Fibroblast of gingiva (primary cell): ENCODE measurements at places on chromosomes 4 and X.
A peak's percentile ranks its signal among the peaks of the same experiment; 100 is the strongest.

- DNase-seq, result no peak
Observed at GRCh38 chr4:29560452-29560851, 1159.7 kb upstream of the PCDH7 start.

DNA sequence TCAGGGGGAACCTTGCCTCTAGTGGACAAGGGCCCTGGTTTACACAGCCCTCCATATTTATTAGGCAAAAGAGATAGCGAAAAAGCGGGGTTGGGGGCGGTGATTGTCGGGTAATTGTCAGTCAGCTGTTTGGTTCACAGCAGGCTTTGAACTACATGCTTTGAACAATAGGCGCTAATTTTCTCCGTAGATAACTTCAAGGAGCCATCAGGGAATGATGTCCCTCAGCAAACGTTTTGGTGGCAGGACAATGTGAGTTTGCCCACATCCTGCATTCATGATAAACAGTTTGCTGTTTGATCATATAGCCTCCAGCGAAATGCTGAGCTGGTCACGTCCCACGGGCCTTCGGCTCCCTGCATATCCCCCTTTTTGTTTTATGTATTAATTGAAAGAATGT lies 65.2 kb downstream of the KANTR start:
- DNase-seq, result no peak

- DNase-seq, result no peak
Observed at GRCh38 chr4:77703666-77704065, 98.0 kb downstream of the CXCL13 start.

- DNase-seq, result no peak
Observed at GRCh38 chrX:51852621-51853020, 40.8 kb upstream of the MAGED1 start.

GRCh38 chr4:83599183-83599582 lies 63.3 kb downstream of the GPAT3 start:
- peak; percentile 18 for DNase-seq

DNA sequence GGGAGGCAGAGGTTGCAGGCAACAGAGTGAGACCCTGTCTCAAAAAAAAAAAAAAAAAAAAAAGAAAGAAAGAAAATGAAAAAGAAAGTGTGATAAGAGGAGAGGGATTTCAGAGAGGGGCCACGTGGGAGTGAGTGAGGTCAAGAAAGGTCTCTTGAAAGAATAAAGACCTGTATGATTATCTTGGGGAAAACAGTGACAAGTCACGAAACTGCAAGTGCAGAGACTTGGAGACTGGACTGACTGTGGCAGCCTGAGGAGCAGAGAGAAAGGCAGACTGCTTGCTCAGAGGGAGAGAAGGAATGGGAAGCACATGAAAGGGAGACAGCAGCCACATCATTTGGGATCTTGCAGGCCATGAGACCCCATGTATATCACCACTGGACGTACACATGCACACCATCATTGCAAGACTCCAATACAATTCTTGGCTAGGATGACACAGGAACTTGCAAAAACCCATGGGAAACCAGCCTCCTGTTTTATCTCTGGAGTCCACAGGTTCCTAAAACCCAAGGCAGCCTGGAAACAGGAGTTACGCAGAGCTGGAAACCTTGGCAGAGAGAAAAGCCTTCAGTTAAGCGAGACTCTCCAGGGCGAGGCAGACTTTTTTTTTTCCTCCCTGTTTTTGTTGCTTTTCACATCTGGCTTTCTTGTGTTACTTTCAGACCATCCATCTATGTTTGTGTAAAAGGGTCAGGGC lies 207.0 kb upstream of the TBL1X start:
- no peak for DNase-seq

- DNase-seq, result no peak
Observed at GRCh38 chr4:104486716-104487504, 7.8 kb downstream of the CXXC4 start.

DNA sequence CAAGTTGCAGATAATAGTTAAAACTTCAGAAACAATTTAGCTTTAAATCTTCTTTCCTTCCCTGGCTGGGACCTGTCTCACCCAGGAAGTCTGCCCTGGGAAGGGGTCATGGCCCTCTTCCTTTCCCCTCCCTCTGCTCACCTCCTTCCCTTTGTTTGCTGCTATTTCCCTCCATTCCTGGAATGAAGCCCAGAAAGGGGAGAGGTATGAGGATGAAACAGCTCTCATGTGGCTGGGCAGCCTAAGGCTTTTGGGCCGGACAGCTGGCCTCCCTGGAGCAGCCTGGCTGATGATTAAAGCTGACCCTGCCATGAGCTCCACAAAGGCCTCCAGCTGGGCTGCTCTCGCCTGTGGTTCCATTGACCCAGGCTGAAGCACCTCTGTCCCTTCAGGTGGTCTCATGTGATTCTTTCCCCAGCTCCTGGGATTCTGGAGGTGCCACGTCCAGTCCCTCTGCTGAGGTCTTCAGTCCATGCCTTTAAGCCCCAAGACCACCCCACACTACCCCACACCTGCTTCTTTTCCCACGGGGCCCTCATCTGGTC lies 202.1 kb downstream of the PTTG2 start:
- peak; percentile 71 for DNase-seq

- DNase-seq, result no peak
Observed at GRCh38 chr4:22099896-22100295, 151.3 kb upstream of the KCNIP4 start.

DNA sequence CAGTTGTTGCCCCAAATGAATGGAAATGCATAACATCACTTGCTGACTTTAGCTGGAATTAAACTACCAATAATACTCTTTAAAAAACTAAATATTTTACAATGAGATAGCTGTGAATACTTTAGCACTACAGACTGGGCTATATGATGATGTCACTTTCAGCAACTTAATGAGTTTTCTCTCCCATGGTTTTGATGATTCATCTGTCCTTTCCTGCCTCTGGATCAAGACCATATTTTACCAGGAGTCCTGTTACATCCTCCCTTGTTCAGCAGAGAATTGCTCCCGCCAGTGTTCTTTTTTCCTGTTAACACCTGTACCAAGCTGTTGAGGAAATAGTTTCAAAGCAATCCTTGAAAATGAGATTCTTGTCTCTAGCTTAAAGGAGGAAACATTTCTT lies 543.0 kb downstream of the SPRY1 start:
- peak; percentile 53 for DNase-seq

GRCh38 chrX:13009844-13010243 lies 34.6 kb downstream of the FAM9C start:
- no peak for DNase-seq

DNA sequence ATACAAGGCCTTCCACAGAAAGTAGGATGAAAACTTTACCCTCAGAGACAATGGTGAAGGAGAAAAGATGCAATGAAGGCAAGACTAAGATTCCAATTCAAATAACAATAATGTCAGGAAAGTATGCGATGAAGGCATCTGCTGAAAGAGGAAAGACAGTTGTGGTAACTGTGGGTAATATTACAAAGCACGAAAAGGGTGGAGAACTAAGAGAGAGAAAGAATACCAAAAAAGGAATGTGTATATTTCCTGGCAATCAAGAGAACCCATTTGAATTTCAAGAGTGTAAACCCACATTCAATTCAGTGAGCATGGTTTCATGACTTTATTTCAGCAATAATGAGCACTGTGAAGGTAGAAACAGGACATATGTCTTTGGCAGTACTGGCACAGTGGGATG lies 225.5 kb downstream of the PALLD start:
- DNase-seq, result no peak

- DNase-seq, result no peak
Observed at GRCh38 chr4:162499478-162499877, 335.7 kb upstream of the FSTL5 start.

DNA sequence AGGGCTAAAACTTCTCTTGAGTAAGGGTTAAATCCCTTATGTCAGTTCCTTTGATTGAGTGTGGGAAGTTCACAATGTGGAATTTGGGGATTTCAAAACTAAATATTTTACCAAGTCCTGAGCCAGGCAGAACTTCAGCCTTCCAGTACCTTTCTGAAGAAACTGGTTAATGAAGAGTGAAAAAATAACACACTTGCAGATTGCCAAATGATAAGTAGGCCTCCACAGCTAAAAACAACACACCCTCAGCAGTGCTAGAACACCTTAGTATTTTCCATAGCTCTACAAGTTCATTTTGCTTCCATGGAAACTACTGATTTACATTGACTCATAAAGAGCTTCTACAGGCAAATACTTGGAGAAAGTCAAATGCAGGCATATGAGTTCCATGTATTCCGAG lies 326.8 kb downstream of the ZNF674 start:
- DNase-seq, result no peak

DNA sequence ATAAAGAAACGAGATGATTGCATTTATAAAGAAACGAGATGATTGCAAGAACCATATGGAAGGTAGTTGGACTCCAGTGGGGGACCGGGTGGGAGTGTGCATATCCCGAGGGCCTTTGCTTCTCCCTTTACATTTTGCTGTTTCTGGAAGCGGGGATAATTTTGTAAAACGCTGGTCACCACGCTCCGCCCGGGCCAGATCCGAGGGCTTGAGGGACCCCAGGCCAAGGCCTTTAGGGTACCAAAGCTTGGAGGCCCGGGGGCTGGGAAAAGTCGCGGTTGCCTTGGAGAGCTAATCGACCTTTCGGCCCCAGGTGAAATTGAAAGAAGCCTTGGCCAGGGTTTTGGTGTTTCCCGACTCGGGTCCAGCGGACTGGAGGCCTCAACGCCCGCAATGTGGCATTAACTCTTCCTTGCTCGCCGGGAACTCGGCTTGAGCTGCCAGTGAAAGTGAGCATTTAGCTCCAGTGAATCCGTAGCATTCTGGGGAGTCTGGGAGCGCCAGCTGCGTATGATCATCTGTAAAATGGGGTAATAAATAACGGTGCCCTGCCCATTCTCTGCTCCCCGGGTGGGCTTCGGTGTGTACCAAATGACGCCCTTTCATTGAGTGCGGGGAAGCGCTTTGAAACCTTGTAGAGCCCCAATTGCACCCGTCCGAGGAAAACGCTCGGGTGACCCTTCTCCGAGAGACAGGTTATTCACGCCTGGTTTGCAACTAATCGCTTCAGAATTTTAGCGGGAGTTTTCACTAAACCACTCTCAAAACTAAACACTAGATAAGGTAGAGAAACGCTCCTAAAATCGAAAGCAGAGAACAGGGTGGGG lies 4.5 kb downstream of the NKX3-2 start:
- no peak for DNase-seq

- DNase-seq, result no peak
Observed at GRCh38 chr4:23324021-23324690, 565.7 kb downstream of the PPARGC1A start.

DNA sequence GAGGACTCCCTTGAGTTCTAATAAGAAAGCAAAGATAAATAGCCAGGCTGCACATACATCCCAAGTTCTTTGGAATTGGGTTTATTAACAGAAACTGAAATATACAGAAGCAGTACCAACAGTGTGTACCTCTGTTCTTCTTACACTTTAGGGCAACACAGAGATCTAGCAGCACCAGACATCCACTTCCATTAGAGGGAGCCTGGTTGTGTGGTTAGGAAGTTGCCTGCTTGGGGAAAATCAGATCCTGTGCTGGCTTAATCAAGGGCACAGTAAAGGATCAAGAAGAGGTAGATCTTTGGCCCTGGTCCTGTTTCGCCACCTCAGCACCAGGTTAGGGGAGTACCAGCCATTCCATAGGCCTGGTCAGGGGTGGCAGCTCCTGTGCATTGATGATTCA lies 231.1 kb upstream of the ARHGAP24 start:
- DNase-seq, result no peak

GRCh38 chr4:152941411-152941810 lies 5.3 kb downstream of the FHDC1 start:
- DNase-seq, result no peak

DNA sequence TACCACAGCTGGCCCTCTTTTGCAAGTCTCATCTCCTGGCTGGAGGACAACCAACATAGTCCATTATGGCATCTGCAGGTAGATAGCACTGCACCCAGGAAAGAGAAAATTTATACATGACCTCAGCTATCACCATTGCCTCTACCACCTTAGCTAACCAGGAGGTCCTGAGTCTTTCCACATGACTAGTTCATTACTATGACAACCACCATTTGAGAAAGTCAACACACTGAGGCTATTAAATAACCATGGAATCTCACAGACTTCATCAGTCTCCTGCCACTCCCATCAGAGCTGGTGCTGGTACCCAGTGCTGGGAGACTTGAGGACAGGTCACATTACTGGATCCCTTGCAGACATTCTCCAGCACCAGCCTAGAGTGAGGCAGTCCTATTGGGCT lies 285.9 kb downstream of the GBA3 start:
- DNase-seq, result no peak

GRCh38 chrX:131045726-131046125 lies 12.4 kb upstream of the ARHGAP36 start:
- no peak for DNase-seq

DNA sequence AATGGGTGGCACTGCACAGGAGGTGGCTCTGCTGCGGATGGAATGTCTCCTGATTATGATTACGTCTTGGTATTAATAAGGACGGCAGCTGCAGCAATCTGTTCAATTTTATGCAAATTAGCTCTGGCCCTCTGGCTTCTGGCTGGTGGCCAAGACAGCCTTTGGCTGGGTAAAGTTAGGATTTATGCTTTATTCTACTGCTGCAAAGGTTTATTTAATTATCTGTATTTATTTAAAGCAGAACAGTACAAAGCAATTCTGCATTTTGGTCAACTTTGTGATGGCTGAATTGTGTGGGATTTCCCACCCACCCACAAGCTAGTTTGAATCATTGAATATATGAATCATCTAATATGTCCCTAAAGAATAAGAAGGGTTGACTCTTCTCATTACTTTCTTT lies 745.6 kb upstream of the FAM241A start:
- DNase-seq, result peak; percentile 3

- DNase-seq, result no peak
Observed at GRCh38 chrX:133390676-133391075, 24.6 kb downstream of the GPC4 start.

- no peak for DNase-seq
Observed at GRCh38 chr4:22500128-22500611, 15.7 kb downstream of the ADGRA3 start.

DNA sequence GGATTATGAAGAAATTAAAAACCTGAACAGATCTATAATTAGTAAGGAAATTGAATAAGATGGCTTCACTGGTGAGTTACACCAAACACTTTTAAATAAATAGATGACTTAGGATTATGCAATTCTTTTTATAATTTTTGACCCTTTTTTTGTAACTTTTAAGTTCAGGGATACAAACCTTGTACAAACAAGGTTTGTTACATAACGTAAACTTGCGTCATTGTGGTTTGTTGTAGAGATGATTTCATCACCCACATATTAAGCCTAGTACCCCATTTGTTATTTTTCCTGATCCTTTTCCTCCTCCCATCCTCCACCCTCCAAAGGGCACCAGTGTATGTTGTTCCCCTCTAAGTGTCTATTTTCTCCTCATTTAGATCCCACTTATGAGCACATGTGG lies 75.7 kb downstream of the CPEB2 start:
- peak; percentile 49 for DNase-seq

DNA sequence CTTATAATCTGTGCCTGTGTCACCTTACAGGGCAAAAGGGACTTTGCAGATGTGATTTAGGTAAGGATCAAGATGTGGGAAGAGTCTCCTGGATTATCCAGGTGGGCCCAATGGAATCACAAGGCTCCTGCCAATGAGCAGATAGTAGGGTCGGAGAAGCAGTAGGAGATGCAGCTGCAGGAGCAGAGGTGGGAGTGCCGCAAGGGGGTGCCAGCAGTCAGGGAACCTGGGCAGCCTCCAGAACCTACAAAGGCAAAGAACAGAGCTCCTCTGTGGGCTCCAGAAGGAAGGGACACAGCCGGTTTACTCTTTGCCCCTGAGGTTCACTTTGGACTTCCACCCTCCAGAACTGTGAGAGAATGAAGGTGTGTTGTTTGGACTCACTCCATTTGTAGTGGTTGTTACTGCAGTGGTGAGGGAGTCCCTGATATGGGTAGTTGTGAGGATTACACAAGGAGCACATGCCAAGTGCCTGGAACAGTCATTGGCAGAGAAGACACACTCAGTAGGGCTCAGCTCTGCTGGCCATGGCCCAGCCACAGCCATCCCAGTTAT lies 318.5 kb downstream of the EVC2 start:
- no peak for DNase-seq

GRCh38 chrX:136525738-136526606 lies 6.0 kb upstream of the VGLL1 start:
- peak; percentile 84 for DNase-seq
